Anterior cingulate cortex (tissue), 58 donors: ENCODE measurements at places on chromosomes 2 and 18.

- no peak for DNase-seq
These were observed 159.1 kb downstream of the EPHA4 start for GRCh38 chr2:221412978-221413377.

DNA sequence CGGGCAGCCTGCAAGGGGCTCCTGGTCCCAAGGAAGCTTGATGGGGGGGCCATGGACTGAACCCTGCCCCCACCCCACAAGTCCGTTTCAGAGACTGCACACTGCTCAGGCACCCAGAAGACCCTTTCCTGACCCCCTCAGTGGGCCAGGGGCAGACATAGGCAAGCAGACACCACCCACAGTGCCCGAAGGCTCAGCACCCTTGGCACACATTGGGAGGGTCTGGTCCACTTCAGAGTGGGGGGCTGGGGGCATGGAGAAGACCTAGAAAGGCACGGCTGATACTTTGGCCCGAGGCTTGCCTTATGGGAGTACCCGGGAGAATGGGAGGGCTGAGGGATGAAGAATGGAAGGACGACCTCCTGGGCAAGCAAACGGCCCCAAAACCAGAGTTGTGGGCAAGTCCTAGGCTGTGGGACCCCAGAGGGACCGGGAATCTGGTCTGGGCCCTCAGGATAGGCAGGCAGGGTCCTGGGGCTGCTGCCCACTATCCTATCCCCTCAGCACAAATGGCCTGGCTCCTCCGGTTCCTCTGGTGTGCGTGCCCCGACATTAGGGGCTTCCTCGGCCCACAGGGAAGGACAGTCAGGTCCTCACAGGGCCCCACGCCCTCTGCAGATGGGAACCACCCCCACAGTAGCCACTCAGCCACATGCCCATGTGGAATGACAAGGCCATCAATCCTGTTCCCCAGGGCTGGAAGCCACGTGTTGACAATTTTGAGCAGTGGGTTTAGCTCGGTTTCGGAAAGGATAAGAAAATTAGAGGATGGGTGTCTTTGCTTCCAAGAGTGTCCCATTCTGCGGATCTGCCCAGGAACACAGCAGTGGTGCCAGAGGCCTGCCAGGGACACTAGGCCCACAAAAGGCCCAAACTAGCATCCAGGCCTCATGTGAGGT lies 15.0 kb upstream of the GPC1 start:
- DNase-seq, result no peak

- DNase-seq, result no peak
These were observed 273.0 kb downstream of the PDE11A start for GRCh38 chr2:177799531-177799930.

DNA sequence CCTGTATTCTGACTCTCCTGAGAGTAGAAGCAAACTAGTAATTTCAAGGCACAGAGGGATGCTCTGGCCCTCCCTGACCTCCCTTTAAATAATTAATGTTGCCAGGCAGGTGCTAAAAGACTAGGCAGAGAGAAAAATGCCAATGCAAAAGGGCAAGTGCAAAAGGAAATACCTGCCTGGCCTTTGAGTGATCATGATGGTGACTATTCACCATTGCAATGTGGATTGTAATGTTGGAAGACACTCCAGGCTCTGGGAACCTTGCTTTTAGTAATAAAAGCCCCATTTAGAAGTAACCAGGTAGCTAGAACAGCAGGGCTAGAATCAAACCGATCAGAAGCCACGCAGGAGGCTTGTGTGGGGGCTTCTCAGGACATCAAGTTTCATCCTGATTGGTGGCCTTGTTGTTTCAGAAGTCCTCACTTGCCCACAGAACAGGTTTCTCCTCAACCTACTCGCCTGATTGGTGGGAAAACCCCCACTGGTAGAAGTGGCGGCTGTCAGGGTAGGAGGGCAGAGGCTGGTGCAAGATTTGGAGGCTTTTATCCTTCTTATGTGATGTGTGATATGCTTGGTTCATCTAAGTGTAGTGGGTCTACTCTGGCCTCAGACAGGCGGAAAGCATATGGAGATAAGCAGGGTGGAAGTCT lies 16.0 kb upstream of the CHRNA1 start:
- no peak for DNase-seq

DNA sequence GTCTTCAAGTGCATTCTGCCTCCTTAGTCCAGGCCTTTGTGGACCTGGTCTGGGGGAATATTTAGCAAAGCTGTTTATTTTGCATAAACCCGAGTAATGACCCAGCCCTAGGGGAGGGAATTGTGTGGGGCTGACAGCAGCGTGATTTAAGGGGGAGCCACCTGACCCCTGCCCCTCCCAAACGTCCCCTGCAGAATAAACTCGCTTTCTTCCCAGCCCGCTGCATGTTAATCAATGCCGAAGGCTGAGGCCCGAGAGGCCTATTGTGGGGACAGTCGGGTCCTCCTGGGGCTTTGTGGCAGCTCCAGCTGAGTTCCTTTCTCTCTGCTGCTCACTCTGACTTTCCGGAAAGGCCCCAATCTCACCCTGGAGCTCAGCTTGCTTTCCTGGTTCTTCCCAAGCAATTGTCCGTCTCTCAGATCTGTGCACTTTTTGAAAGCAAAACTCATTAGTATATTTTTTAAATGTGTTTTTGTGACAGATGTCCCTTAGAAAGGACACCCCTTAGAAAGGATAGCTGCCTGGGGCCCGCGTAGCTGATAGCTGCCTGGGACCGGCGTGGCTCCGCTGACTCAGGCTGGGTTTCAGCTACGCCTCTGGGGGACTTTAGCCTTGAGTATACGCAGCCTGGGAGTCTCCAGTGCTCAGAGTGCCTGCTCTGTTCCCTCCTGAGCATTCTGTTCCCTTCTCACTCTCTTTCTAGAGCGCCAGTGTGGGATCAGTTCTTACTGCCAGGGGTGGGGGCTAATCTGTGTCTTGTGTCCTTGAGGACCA lies 158.3 kb downstream of the GLI2 start:
- no peak for DNase-seq
